Activated CD4-positive, CD25-positive, alpha-beta regulatory T cell treated with anti-CD3 and anti-CD28 coated beads, Interleukin-2, amount 50 U/mL, for 16 hours (primary cell): ENCODE measurements at places on chromosomes 7 and 10.
A peak's percentile ranks its signal among the peaks of the same experiment; 100 is the strongest.

DNA sequence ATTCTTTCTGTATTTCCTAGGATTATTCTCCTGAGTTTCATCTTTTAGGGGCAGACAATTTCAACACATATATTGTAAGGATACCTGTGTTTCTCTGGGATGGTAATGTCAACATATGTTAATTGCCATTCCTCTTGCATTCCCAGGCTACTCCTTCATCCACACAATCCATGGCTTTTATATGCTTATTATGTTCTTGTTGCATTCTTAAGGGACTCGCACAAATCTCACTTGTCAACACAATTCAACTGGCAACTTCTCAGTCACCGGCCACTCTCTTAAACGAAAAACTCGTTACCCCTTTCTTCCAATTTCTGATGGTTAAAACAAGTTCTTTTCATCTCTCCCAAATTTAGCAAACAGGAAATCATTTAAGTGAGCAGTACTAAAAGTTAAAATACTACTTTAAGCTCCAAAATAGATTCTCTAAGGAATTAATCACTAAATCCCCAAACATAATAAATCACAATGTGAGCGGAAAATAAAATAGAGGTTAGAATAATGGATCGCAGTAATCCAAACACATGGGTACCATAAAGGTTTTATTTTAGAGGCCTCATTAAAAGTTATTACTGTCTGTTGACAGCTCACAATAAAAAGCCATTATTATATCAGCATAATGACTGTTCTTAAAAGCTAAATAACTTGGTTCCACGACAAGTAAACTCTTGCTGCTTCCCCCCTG is 223.2 kb downstream of the ELMO1 start:
- no peak for DNase-seq

DNA sequence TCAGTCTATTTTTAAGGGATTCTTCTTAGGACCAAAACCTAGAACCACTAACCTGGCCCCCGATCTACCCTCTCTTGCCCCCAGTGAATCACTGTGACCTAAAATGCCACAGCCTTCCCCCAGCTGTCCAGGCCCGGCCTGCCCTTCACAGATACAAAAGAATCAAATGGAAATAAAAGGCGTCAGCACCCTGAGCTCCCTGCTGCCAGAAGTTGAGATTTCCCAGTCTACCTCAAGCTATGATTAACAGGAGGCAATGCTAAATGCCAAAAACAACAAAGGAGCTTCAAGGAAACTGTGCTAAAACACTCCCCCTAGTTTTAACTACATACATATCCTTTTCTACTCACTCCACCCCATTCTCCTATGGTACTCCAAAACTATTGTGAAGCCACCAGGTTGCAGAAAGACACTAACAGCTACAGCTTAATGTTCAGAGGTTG is 67.8 kb downstream of the GSAP start:
- no peak for DNase-seq

- DNase-seq = no peak
Measured at GRCh38 chr10:121084675-121085070, 233.5 kb downstream of the WDR11 start.

GRCh38 chr10:122277526-122278136 is 6.5 kb downstream of the BTBD16 start:
- no peak for DNase-seq

GRCh38 chr10:112434988-112435619 is 11.6 kb downstream of the ZDHHC6 start:
- no peak for DNase-seq

DNA sequence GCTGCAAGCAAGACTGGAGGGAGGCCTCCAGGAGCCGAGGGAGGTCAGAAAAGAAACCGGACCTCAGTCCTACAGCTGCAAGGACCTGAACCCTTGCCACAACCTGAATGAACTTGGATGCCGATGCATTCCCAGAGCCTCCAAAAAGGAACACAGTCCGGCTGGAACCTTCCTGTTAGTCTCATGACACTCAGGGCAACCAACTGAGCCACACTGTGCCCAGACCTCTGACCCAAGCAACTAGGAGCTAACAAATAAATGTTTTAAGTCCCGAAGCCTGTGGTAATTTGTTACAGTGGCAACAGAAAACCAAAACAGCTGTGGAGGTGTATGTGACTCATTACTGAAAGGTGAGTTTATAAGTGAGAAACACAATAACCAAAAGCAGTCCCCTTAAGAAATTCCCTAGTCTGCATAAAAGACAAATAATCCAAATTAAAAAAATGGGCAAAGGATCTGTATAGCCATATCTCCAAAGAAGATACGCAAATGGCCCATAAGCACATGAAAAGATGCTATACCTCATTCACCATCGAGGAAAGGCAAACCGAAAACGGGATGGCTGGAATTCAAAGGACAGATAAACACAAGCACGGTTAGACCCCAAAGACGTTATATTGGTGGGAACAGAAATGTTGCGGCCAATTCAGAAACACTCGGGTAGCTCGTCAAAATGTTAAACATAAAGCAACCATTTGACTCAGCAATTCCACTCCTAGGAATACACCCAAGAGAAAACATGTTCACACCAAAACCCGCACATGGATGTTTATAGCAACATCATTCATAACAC is 24.8 kb downstream of the GNA12 start:
- no peak for DNase-seq

GRCh38 chr7:46515844-46516590 is 594.9 kb upstream of the IGFBP3 start:
- DNase-seq = no peak

DNA sequence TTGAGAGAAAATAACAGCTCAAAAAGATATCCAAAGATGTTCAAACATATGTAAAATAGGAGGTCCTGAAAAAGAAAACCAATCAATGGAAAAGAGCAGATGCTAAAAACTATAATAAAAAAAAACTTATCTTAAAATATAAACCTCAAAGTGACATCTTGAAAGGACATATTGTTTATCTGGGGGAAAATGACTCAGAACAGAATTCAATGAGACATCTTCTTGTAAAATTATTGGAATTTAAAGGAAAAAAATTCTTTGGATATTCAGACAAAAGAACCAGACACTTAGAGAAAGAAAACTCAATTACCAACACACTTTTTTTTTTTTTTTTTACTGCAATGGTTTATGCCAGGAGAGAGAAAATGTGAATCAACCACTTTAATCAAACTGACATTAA is 58.9 kb downstream of the NAMPT start:
- DNase-seq = no peak

DNA sequence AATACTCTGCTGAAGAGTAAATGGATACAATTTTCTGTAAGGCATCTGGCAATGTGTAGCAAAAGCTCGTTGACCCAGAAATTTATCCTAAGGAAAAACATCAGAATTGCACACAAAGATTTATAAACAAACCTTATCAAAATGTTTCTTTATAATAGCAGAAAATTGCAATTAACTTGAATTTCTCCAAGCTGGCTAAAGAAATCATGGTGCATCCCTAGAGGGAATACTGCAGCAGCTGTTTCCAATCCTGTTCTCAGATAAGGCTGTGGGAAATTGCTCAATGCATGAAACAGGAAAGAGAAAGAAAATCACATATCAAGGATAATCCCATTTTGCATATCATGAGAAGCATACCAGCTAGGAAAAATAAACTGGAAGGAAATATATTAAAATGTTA is 18.7 kb downstream of the TACR2 start:
- no peak for DNase-seq

- DNase-seq = no peak
Measured at GRCh38 chr10:110813743-110814472, 57.8 kb upstream of the PDCD4 start.

- DNase-seq = no peak
Measured at GRCh38 chr7:80967071-80967916, 48.4 kb upstream of the SEMA3C start.

- no peak for DNase-seq
Measured at GRCh38 chr10:7157091-7157490, 253.7 kb downstream of the SFMBT2 start.

- no peak for DNase-seq
Measured at GRCh38 chr10:127947211-127947610, 40.3 kb downstream of the PTPRE start.

- DNase-seq = no peak
Measured at GRCh38 chr10:61318429-61318828, 134.8 kb downstream of the TMEM26 start.

GRCh38 chr10:101284744-101285463 is 55.6 kb upstream of the LBX1 start:
- DNase-seq = no peak

DNA sequence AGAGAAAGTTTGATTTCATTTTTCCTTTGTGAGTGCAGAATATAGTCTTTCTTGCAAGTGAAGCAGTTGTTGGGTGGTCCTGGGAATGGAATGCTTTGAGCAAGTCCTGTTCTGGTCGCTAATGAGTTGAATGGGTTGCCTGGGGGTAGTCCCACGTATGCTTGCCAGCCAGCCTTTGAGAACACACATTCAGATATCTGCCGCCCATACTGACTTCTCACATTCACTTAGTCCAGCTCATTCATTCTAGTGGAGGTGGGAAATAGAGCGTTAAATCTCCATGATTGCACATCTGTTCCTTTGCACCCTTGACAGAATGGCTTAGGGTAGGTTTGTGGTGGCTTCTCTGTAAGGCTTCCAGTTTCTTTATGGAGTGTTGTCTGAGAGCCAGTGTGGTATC is 256.6 kb downstream of the SORCS3 start:
- DNase-seq = no peak

DNA sequence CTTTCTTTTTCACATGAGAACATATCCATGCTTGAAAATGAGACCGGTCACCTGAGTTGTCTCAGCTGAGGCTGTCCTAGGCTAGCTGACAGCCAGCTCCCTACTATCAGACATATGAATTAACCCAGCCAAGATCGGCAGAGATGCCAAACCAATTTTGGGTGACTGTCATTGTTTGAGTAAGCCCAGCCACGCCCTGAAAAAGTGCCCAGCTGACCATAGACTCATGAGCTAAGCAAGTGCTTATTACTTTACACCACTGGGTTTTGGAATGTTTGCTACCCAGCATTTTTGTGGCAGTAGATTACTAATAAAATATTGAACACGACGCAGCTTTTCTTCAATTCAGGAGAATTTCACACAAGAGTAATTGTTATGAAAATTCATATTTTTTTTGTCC is 265.2 kb upstream of the LYZL1 start:
- DNase-seq = no peak

- DNase-seq = no peak
Measured at GRCh38 chr10:71621231-71622153, 98.1 kb downstream of the C10orf105 start.

DNA sequence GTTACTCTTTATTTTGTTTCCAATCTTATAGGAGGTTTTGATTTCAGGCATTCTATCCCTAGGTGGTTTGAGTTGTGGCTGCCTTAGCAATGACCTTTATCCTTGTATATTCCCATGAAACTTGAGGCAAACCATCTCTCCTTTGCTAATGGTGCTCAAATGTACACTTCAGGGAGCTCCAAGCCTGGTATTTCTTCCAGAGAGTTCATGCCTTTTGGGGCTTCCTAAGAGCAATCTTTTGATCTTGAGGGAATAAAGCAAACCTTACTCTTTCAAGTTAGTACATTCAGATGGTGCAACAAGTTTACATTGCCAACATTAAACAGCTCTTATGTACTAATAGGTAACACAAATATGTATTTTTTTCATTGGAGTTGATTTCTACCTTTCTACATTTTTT is 3.4 kb upstream of the GNAT3 start:
- no peak for DNase-seq

GRCh38 chr10:5411941-5412276 is 448 bp upstream of the NET1 start:
- DNase-seq = no peak

DNA sequence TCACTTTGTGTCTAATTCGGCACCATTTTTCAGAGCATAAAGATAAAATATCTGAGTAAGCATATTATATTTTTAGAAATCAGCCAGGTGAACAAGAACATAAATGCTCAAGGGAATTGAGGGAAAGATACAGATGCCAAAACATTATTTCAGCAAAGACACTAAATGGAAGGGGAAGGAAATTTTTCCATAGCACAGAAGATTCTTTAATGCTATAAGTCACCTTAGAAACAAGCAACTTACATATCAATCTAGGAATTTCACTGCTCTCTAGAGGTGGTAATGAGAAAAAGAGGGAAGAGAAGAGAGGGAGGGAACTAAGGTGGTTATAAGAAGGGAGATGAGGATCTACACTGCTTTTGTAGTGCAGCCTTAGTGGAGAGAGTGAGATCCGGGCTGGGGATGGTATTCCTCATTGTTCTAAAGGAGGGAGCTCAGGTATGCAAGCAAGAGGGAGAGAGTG is 20.4 kb downstream of the ZNF365 start:
- DNase-seq = no peak

DNA sequence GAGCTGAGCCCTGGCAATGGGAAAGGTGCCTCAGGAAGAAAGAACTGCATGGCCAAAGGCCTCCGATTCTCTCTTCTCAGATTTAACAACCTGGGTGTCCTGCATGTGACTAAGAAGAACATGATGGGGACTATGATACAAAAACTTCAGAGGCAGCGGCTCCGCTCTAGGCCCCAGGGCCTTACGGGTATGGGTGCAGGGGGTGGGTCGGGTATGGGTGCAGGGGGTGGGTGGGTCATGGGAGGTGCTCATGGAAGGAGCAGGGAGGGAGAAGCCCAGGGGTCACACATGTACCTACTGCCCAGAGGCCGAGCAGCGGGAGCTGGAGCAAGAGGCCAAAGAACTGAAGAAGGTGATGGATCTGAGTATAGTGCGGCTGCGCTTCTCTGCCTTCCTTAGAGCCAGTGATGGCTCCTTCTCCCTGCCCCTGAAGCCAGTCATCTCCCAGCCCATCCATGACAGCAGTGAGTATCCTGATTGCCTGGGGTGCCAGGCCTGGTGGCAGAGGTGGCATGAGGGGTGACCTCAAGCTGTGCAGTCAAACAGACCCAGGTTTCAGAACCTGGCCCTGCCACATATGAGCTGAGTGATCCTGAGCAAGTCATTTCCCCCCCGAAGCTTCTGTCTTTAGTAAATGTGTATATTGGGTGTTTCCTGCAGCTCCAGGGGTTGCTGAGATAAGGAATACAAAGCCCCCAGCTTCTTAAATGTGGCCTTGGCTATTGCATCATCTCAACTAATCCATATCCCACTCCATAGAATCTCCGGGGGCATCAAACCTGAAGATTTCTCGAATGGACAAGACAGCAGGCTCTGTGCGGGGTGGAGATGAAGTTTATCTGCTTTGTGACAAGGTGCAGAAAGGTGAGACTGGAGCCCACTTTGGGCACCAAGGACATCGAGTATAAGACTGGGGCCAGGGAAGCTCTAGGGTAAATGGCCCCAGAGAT is 2.0 kb downstream of the NFKB2 start:
- no peak for DNase-seq

GRCh38 chr10:72834183-72834825 is 59.2 kb upstream of the OIT3 start:
- peak; percentile 4 for DNase-seq

GRCh38 chr7:141557360-141557759 is 6.2 kb downstream of the AGK start:
- DNase-seq = no peak

DNA sequence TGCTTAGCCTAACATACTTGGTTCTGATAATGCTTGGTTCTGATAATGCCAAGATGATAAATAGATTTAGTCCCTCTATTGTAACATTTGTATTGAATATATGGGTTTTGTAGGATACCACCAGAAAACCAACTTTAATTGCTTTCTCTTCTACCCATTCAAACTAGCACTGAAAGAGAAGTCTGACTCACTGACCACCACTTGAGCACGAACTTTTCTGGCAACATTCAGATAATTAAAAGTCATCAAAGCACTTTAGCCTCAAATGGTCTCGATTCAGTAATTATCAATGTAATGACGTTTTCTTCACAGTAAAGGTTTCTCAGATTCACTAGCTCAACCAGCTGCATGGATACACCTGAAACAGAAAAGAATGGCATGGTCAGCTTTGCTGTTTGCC is 63.0 kb downstream of the HDAC9 start:
- DNase-seq = no peak
